NCI-H1105 (cell line): ENCODE measurements at places on chromosomes 12 and 14.

DNA sequence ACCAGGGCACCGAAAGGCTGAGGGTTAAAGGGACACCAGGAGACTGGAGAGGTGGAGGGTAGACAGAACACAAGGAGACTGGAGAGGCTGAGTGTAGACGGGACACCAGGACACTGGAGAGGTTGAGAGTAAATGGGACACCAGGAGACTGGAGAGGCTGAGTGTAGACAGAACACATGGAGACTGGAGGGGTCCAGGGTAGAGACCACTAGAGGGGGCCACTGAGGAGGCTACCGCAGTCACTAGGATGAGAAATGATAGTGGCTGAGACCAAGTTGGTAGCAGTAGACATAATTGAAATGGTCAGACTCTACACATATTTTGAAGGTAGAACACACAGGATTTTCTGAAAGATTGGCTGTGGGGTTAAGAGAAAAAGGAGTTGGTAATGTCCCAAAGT lies 68.2 kb downstream of the PAH start:
- no peak for DNase-seq

DNA sequence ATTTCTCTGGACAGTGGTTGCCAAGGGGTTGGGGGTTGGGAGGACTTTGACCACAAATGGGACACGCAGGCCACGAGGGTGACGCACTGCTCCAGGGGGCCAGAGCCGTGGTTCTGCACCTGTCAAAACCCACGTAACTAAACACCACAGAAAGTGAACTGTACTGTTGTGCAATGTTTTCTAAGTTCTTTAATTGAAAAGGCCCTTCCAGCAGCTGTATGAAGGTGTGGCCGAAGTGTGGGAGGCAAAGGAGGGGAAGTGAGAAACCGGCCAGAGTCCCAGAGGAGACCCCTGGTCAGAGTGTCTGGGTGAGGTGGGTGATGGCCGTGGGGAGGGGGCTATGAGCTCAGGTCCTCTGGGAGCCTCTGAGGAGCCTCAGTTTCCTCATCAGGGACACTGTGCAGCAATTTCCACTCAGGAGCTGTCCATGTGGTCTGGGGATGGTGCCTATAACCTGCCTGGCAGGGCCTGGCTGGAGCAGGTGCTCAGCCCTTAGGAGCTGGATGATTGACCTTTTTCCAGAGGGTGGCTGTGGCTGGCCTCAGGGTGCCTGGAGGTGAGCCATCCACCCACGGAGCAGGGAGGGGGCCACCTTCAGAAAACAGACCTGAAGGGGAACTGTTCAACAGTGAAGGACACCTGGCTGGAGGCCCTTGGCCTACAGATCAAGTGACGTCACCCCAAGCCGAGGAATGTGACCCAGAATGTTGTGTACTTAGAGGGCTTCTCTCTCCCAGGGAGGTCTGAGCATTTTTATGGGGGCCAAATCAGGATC lies 9.8 kb upstream of the BDKRB2 start:
- no peak for DNase-seq

DNA sequence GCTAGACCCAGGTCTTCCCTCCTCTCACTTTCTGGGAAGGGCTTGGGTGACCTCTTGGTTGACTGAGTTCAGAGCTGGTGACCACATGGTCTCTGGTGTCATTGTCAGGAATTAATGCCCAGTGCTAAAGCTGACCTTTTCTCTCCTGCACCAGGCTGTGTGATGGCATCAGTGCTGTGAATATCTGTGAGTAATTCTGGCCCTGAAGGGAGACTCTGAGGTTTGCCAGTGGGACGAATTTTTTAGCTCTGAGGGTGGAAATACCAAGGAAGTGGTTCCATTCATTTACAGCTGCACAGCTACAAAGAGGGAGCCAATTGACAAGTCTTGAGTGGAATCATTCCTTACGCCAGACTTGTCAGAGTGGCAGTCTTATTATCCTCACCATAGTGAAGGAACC lies 6.2 kb upstream of the KRT86 start:
- no peak for DNase-seq

- no peak for DNase-seq
Observed at GRCh38 chr12:15546102-15546701, 223.9 kb downstream of the PTPRO start.

DNA sequence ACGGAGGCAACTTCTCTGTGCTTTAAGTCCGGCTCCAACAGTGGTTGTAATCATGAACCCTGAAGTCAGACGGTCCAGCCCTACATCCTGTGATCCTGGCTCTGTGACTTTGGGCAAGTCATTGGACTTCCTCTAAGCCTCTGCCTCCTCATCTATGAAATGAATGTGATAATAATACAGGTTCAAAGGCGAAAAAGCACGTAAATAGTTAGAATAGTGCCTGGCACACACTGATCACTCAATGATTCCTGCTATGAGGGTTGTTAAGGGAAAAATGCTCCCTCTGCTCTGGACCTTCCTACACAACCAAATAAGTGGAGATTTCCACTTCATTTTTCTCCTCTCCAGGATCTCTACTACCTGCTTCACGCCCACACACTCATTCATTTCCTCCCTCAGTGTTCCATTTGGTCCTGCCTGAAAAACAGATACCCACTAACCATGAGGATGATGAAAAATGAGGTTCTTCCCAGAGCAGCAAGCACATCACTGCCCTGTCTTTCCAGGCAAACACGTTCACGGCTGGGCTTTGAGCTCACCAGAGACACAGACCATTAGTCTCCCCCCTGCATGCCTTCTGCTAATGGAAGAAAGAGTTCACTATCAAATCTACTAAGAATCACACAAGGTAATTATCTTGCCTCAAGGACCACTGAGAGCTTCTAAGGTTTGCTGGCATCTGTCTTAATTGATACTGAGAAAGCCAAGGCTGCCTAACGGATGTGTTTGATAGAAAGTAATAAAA lies 13.2 kb downstream of the NUAK1 start:
- no peak for DNase-seq

DNA sequence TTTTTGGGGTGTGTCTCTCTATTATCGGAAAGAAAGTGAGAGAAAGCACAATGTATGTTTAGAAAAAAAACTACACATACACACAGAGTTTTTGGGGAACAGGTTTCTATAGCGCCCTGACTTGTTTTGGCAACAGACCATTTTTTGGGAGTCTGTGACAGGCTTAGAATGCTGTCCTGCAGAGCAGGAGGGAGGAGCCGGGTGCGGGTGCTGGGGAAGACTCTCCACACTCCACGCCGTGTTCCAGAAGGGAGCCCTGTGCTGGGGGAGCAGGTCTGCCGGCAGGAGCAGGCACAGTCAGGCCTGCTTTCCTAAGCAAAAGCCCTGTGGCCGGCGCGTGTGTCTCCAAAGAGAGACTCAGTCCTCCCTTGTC lies 26.5 kb downstream of the CD9 start:
- no peak for DNase-seq

GRCh38 chr12:71848212-71848611 lies 8.7 kb downstream of the TBC1D15 start:
- DNase-seq = no peak
